ENCODE measurements at places on chromosomes 4 and X. TPM values are rescaled to one million over a fixed set of nuclear protein-coding genes. Genes with fewer than 3 reads are reported as not detected.

GATA1 gene
- not detected for total RNA-seq

KDR gene
- 0.11 TPM for total RNA-seq

TRAM1L1 gene
- total RNA-seq = 0.66 TPM

NPY1R gene
- not detected for total RNA-seq

PDE5A gene
- 0.34 TPM for total RNA-seq

LANCL3 gene
- total RNA-seq = not detected

RAB40A gene
- not detected for total RNA-seq

AGA gene
- 20.7 TPM for total RNA-seq

DIPK2B gene
- total RNA-seq = not detected

CCNB3 gene
- total RNA-seq = 0.82 TPM

USP26 gene
- not detected for total RNA-seq

ARR3 gene
- not detected for total RNA-seq

ATP8A1 gene
- total RNA-seq = 0.03 TPM

Measured in A549 treated with ZK216348 at 1 μM for 4 hours (cell line).